Heart right ventricle (tissue), 16 donors: ENCODE measurements at places on chromosomes 1 and 21. TPM values are rescaled to one million over a fixed set of nuclear protein-coding genes. Genes with fewer than 3 reads are reported as not detected.

- DNase-seq, result no peak
Observed at GRCh38 chr1:85584923-85585322, 4.4 kb downstream of the CCN1 start.

- DNase-seq, result peak; percentile 74
Observed at GRCh38 chr1:145720878-145721671, 1.8 kb downstream of the CD160 start.

GRCh38 chr1:10687782-10688408, 108.6 kb downstream of the CASZ1 start:
- no peak for DNase-seq

- no peak for DNase-seq
Observed at GRCh38 chr1:57254022-57254421, 169.8 kb downstream of the DAB1 start.

DNA sequence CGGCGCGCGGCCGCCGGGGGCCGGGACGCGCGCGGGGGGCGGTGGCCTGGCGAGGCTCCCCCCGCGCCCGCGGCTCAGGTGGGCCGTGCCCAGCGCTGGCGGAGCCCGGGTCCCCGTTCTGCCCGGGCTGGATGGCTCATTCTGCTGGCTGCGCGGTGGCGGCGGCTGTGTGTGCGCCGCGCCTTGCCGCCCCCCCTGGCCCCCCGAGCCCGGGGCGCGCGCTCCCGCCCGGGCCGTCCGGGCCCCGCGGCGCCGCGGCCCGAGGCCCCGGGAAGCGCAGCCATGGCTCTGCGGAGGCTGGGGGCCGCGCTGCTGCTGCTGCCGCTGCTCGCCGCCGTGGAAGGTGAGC, at the start of gene EPHB2:
Gene EPHB2, plus strand, starts transcription at position 139 of the 349 bp plus-strand sequence. Its CDS starts 144 bp downstream, at position 283.
- no peak for DNase-seq

DNA sequence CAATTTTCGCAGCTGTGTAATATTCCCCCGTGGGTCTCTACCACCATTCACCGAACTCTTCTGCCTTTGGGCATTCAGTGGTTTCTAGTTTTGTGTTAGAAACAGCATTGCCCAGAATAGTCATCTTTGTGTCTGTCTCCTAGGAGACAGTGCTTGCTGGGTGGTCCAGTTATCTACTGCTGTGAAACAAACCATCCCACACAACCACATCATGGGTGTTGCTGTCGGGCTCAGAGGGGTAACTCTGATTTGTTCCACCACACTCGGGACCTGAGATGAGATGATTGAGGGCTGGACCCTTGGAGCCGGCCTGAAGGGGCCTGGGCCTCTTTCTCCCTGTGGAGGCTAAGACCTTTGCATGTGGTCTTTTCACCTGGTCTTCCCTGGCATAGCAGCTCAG, 427.2 kb upstream of the VAMP3 start:
- DNase-seq, result no peak

- DNase-seq, result peak; percentile 59
Observed at GRCh38 chr1:39105841-39106765, 80.0 kb downstream of the NDUFS5 start.

Gene NUF2
- total RNA-seq, result 0.70 TPM

DNA sequence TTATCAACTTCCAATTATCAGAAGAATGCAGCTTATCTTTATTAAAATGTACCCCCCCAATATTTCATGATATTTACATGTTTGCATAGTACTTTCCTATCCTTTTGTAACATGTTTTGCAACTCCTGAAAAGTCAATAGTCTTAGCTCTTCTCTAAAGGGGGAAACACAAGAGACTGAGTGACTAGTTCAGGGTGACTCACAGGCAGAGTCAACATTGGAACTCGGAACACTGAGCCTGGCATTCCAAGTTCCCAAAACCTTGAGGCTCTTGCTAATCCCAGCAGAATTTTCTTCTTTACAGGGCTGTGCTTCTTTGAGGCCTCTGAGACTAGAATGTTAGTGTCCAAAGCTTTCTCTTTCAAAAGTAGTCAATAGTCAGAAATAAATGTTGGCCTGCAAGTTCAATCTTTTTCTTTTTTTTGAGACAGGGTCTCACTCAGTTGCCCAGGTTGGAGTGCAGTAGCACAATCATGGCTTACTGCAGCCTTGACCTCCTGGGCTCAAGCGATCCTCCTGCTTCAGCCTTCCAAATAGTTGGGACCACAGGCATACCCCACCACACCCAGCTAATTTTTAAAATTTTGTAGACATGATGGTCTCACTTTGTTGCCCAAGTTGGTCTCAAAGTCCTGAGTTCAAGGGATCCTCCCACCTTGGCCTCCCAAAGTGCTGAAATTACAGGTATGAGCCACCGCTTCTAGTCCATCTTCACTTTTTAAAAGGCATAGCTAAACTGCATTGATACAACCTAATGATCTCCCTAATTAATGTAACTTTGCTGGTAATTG, 37.5 kb downstream of the ZNF281 start:
- DNase-seq, result no peak

GRCh38 chr1:98428864-98429263, 232.7 kb upstream of the SNX7 start:
- DNase-seq, result no peak

Gene CDKN2C
- 12.4 TPM for total RNA-seq

Gene SPTA1
- total RNA-seq, result 1.2 TPM

- DNase-seq, result no peak
Observed at GRCh38 chr1:12525311-12526181, 92.5 kb downstream of the DHRS3 start.

DNA sequence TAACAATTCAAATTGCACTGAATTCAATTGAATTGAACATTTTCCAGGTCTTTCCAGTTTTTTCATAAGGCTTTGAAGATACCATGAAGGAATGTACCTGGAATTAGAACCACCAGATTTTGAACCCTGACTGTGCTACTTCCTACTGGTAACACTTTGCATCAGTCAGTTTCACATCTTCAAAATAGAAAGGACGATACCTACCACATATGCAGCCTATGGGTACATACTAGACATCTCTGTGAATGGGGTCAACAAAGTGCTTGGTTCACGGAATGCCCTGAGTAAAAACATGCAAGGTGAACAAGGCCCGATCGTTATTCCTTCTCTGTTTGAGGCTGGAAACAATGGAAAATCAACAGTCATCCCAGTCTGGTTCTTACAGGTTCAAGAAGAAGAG, 41.2 kb upstream of the WLS start:
- DNase-seq, result no peak

DNA sequence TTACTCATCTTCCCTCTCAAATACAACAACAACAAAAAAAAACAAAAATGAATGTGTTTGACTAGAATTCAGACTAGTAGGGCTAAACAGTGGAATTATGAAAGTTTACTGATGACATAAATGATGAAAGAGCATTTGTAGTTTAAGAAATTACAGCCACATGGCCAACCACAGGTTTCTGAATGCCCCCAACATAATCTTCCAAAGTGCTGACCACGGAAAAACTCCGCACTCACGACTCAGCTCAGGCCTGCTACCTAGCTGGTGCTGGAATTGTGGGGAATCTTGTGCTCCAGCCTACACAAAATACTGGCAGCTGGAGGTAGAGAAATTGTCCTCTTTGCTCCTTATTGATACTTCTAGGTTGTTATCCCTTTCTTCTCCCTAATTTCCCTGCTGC, 23.6 kb upstream of the TBX15 start:
- DNase-seq, result no peak

Gene CLDN19
- total RNA-seq, result not detected

DNA sequence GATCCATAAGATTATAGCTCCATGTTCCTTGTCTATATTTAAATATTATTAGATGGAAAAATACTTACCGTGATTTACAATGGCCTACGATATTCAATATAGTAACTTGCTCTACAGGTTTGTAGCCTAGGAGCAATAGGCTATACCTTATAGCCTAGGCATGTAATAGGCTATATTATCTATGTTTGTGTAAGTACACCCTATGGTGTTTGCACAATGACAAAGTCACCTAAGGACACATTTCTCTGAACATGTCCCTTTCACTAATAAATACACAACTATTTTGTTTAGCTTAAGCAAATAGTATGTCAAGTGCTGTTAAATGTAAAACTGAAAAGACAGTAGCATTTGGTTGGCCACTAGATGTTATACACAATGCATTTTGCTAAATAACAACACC, 248.9 kb upstream of the ADGRL4 start:
- DNase-seq, result no peak

DNA sequence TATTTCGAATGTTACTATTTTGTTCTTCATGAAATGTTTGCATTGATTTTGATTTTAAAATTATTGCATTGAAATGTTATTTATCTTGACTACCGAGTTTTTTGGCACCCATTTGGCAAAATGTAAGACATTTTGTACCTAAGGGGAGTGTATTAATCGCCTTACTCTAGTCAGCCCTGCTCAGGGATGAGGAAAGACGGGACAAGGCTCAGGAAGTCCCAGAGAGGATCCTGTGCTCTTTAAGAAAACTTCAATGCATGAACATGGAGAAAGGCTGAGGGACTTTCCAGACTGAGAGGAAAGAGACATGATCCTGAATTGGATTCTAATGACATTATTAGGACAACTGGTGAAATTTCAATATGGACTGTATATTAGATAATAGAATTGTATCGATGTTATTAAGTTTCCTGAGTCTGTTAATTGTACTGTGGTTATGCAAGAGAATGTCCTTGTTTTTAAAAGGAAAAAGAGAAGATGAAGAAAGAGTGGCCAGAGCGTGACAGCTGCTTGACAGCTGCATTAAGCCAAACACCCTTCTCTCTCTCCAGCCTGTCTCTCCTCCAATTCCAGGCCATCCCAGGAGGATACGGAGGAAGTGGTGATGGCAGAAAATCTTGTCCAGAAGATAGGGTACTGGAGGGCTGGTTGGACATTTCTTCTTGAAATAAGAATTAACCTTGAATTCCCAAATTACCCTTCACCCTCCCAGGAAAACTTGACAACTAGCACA, 66.0 kb downstream of the PLEKHA6 start:
- DNase-seq, result no peak

DNA sequence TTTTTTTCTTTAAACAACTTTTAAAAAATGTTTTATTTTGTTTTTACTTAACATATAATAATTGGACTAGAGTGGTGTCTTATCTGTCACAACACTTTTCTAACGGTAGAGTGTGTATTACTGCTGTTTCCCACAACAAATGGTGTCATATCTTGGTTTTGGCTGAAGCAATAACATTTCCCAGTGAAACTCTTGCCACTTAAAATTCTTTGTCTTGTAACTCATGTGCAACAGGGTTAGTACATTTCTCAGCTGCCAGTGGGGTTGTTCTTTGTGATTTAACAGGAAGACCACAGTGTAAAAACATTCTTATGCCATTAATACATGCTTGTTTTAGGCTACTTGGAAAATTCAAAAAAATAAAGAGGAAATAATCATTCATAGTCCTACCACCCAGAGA, 43.5 kb downstream of the ALPL start:
- DNase-seq, result no peak

DNA sequence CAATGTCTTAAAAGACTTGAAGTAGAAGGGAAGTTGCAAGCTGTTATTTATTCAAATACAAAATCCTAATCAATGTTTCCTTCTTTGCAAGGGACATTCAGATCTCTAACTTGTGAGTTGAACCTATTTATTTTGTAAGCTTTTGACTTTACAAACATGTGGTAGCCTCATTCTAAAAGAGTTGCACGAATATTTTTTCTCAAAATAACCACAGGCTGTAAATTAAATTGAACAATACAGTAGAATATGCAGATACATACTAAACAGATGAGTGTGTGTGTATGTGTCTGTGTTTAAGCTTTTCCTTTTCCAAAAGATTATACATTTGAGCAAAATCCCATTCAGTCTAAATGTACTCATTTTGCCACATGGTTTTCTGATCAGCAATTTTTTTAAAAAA, 4.8 kb upstream of the DYNLT5 start:
- DNase-seq, result no peak

DNA sequence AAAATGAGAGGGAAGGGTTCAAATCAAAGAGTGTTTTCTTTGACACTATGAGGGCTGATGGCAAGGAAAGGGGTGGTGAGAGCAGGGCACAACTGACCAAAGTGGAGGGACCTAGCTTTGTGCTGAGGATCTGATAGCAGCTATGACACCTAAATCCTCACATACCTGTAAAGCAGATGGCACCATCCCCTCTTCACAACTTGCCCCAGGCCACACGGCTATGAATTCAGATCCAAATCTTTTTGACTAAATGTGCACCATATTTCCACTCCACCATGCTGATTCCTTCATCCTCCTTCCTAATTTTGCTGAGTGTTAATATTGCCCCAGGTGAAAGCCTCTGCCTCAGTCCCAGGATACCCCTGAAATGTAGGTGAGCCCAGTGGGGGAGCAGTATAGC, 385.7 kb downstream of the PLPP3 start:
- no peak for DNase-seq

GRCh38 chr1:65524931-65525265, 104.4 kb downstream of the LEPR start:
- DNase-seq, result peak; percentile 17

DNA sequence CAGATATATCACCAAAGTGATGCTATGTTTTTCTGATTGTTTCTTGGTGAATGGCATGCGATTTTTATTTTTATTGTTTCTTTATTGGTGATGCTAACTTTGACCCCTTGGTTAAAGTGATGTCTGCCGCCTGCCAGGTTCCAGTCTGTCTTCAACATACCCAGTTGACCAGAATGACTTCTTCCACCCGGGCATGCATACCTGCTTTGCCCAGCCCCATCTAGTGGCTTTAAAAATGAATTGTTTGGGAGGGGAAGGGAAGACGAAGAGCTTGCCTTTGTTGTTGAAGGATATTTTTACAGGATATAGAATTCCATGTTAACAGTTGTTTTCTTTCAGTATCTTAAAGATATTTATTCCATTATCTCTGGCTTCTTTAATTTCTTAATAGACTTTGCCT, 65.1 kb downstream of the ATG4C start:
- no peak for DNase-seq

Gene FASLG
- total RNA-seq, result 0.28 TPM

DNA sequence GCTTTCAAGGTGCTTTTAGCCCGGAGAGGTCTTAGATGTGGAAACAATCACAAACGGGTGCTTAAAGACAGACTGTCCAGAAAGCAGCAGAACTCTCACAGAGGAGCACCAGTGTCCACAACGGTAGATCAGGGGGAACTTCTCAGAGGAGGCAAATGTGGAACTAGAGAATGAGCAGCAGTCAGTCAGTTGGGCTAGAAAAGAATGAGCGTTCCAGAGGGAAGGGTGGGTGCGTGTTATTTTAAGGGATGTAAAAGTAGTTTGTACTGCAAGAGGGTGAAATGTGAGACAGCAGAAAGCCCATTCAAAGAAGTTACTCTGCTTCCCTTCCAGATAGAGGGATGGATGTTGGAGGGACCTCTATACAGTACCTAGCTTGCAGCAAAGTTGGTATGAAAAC, 30.9 kb downstream of the RGS5 start:
- DNase-seq, result no peak

DNA sequence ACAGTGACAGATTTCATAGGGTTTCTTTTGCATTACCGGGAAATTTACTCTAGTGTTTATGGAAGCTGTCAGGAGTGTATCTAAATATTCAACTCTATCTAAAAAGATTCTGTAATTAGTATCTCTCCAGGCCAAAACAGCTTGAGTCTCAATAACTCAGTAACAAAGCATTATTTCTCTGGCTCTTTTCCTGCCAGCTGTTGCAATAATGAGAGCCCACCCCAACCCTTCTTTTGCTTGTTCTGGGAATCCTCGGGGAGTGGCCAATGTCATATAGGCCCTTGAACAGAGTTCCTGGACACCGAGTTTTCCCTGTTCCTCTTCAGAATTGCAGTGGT, 120.1 kb upstream of the SGIP1 start:
- DNase-seq, result no peak
